Articular chondrocyte of knee joint (primary cell): ENCODE measurements at places on chromosomes 2 and 18. TPM values are rescaled to one million over a fixed set of nuclear protein-coding genes. Genes with fewer than 3 reads are reported as not detected.

Gene CFC1
- total RNA-seq: not detected in 2 replicates

Gene ATP6V1B1
- total RNA-seq: 0.39 TPM in 1 of 2 replicates, not detected in the other

Gene ALPI
- not detected in 2 replicates for total RNA-seq

Gene COLEC12
- total RNA-seq: 28.0 and 38.5 TPM in 2 replicates

Gene SERPINB10
- total RNA-seq: not detected in 2 replicates

Gene ITPRID2
- 328 and 340 TPM in 2 replicates for total RNA-seq

Gene RIT2
- total RNA-seq: not detected in 2 replicates

Gene FSHR
- 0.11 and 0.39 TPM in 2 replicates for total RNA-seq

Gene GREB1
- 0.26 and 0.43 TPM in 2 replicates for total RNA-seq

Gene FAM237A
- not detected in 2 replicates for total RNA-seq
